Spleen (tissue), 13 donors: ENCODE measurements at places on chromosomes 11 and 22. TPM values are rescaled to one million over a fixed set of nuclear protein-coding genes. Genes with fewer than 3 reads are reported as not detected.
A peak's percentile ranks its signal among the peaks of the same experiment; 100 is the strongest.

DNA sequence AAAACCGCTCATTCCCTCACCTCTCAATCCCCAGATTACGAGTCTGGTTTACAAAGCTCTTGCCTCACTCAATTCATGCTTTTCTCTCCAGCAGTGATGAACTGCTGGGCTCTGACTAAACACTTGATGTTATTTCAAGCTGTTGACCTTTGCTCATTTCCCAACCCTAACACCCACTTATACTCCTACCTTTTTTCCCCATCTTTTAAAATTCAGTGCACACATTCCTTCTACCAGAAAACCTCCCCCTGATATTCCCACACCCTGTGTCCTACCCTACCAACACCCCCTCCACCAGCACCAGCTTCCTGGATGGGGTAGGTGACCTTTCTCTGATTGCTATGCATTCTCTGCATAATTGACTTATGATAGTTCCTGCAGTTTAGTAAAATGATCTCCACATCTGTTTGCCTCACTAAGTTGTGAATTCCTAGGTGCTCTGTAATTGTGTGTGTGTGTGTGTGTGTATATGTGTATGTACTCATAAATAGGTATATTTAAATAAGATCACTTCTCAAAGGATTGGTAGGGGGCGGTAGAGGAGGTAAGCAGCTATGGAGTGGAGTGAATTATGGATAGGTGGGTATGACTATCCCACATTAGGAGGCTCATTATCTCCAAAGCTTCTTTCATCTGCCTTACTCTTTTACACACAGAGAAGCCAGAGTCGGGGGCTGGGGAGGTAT is 842 bp downstream of the HEPACAM start:
- H3K27me3 ChIP-seq = no peaks in the 10 kb centered on the region
- H3K27ac ChIP-seq = no peak overlapping the region
- H3K4me1 ChIP-seq = no peaks in the 10 kb centered on the region
- no peak for DNase-seq
- no peaks in the 10 kb centered on the region for H3K36me3 ChIP-seq
- H3K4me3 ChIP-seq = no peak overlapping the region

DNA sequence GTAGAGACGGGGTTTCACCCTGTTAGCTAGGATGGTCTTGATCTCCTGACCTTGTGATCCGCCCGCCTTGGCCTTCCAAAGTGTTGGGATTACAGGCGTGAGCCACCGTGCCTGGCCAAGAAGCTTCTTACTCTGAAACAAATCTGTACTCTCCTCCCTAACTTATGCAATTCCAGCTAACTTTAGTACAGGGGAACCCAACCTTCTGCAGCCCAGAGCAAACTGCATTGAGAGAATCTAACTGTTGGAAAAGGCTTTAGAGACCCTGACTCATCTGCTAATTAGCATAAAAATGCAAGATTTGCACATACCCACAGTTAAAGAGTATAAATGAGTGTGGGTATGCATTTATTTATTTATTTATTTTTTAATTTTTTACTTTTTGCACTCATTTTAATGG is 64.8 kb downstream of the APOL5 start:
- no peak overlapping the region for H3K27ac ChIP-seq
- H3K4me1 ChIP-seq = peaks cover 2% of the 10 kb centered on the region
- H3K27me3 ChIP-seq = no peaks in the 10 kb centered on the region

GRCh38 chr11:112605093-112605666 is 344.5 kb upstream of the PLET1 start:
- no peaks in the 10 kb centered on the region for H3K36me3 ChIP-seq
- H3K4me1 ChIP-seq = peaks cover 4% of the 10 kb centered on the region
- H3K27ac ChIP-seq = no peak overlapping the region
- H3K27me3 ChIP-seq = no peaks in the 10 kb centered on the region

- DNase-seq = peak; percentile 85
- no peaks in the 10 kb centered on the region for H3K27me3 ChIP-seq
- H3K36me3 ChIP-seq = no peaks in the 10 kb centered on the region
- H3K27ac ChIP-seq = peak overlapping the region; percentile 84
- peak overlapping the region; percentile 37 for H3K4me3 ChIP-seq
Observed at GRCh38 chr11:68128682-68129327, 7.6 kb upstream of the CHKA start.

The SGSM1 gene
- total RNA-seq = 1.0 TPM

The ARHGAP20 gene
- 1.2 TPM for total RNA-seq

The MOGAT2 gene
- total RNA-seq = not detected
